ENCODE measurements at places on chromosomes 11 and 22. TPM values are rescaled to one million over a fixed set of nuclear protein-coding genes. Genes with fewer than 3 reads are reported as not detected.

DNA sequence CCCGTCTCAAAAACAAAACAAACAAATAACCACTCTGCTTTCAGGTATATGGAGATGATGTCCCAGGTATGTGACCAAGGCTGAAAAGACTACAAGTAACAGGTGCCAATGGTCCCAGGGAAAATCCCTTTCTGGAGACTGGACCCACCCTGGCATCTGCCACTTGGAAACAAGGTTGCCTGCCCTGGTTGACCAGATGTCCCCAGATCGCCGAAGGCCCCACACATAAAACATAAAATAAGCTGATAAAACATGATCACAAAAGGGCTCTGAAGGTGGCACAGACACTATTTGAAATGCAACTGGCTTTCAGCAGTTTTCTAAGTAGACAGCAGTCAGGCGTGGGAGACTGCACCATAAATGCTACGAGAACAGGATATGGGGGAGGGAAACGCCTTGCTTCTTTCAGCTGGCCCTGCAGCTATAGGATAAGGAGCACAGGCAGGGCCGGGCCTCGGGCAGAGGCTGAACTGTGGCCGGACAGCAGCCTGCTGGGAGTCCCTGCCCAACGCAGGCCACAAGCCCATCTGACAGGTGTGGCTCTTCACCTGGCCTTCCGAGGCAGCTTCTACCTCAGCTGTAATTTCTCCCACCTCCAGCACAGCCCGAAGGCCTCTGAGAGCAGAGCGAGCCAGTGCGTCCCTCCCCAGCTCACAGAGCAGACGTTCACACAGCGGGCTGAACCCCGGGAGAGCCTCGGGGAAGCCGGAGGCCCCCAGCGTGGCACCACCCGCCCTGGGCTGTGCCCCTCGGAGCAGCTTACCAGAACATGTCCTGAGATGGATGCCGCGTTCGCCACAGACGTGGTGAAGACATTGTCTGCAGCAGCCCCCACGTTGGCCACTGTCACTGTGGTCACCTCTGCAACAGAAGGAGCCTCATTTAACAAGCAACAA is 4.0 kb downstream of the DEAF1 start:
- no peak overlapping the region for H3K4me3 ChIP-seq
- no peak overlapping the region for H3K27ac ChIP-seq
- H3K36me3 ChIP-seq = no peaks in the 10 kb centered on the region
- no peaks in the 10 kb centered on the region for H3K27me3 ChIP-seq
- peaks cover 15% of the 10 kb centered on the region for H3K4me1 ChIP-seq

DNA sequence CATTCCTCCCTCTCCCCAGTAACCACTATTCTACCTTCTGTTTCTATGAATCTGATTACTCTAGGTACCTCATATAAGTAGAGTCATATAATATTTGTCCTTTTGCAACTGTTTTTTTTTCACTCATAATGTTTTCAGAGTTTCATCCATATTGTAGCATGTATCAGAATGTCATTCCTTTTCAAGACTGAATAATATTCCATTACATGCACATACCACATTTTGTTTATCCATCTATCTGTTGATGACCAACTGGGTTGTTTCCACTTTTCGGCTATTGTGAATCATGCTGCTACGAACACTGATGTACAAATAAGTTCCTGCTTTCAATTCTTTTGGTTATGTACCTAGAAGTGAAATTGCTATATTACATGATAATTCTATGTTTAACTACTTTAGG is 40.7 kb downstream of the MRE11 start:
- DNase-seq = no peak
- no peaks in the 10 kb centered on the region for H3K27me3 ChIP-seq
- no peak overlapping the region for H3K4me3 ChIP-seq

DNA sequence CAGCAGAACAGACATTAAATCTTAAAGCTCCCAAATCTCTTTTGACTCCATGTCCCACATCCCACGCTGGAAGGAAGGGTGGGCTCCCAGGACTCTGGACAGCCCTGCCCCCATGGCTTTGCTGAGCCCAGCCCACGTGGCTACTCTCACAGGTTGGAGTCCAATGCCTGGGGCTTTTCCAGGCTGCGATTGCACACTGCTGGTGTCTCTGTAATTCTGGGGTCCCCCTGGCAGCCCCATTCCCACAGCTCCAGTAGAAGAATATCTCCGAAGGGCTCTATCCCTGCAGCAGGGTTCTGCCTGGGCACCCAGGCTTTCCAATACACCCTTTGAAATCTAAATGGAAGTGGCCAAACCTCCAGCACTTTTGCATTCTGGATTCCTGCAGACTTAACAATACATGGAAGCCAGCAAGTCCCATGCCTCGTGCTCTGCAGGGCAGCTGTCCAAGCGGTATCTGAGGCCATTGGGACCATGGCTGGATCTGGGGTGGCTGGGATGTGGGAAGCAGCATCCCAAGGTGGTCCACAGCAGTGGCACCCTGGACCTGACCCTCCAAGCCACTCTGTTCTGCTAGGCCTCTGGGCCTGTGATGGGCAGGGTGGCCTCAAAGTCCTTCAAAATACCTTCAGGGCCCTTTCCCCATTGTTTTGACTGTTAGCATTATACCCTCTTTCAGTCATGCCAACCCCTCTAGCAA is 47.9 kb upstream of the TH start:
- H3K36me3 ChIP-seq = no peaks in the 10 kb centered on the region
- no peak for DNase-seq
- H3K27ac ChIP-seq = no peak overlapping the region
- peaks cover 6% of the 10 kb centered on the region for H3K4me1 ChIP-seq
- H3K27me3 ChIP-seq = peaks cover 13% of the 10 kb centered on the region
- no peak overlapping the region for H3K4me3 ChIP-seq

GRCh38 chr11:79259800-79260199 is 181.0 kb downstream of the TENM4 start:
- H3K27me3 ChIP-seq = no peaks in the 10 kb centered on the region
- DNase-seq = no peak
- H3K4me3 ChIP-seq = no peak overlapping the region
- H3K27ac ChIP-seq = no peak overlapping the region
- no peaks in the 10 kb centered on the region for H3K4me1 ChIP-seq
- no peaks in the 10 kb centered on the region for H3K36me3 ChIP-seq

DNA sequence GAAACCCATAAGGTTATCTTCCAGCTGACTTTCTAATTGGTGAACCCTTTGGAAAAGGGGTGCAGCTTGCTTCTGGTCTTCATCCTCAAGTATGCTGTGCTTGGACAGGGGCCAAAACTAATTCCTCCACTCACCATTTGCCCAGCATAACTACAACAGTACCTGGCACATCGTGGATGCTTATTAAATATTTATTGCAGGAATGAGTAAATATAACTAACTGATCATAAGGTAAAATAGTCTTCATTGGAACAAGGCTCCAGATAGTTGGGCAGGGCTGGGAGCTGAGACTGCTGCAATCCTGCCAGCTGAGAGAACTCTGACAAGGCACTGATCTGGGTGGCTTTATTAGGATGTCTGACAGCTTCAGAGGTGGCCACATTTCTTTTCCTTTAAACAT is 2.4 kb upstream of the SIDT2 start:
- H3K36me3 ChIP-seq = no peaks in the 10 kb centered on the region
- no peak overlapping the region for H3K4me3 ChIP-seq
- H3K4me1 ChIP-seq = peaks cover 28% of the 10 kb centered on the region
- no peak for DNase-seq

- DNase-seq = no peak
- H3K27me3 ChIP-seq = no peaks in the 10 kb centered on the region
- no peak overlapping the region for H3K27ac ChIP-seq
- no peak overlapping the region for H3K4me3 ChIP-seq
- no peaks in the 10 kb centered on the region for H3K36me3 ChIP-seq
Measured at GRCh38 chr11:95360377-95361075, 129.5 kb upstream of the SESN3 start.

DNA sequence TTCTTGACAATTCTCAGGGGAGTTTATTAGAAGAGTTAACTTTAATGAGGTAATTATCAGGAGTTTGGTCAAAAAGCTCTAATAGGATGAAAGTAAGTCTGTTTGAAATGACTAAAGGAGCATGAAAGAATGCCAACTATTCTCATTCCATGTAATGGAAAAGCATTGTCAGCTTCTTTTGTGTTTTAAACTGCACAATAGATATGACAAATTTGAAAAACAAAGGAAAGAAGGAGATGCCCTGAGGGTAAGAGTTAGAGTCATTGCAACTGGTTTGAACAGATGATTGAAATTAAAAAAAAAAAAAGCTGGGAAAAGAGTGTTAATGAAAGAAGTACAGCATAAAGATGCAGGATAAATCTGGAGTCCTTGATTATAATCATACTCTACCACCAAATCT is 296.8 kb upstream of the FOLH1 start:
- H3K27me3 ChIP-seq = no peaks in the 10 kb centered on the region
- no peaks in the 10 kb centered on the region for H3K36me3 ChIP-seq
- no peak for DNase-seq
- H3K4me1 ChIP-seq = no peaks in the 10 kb centered on the region
- H3K4me3 ChIP-seq = no peak overlapping the region

GRCh38 chr22:23067691-23068090 is 2.6 kb upstream of the GNAZ start:
- no peak overlapping the region for H3K27ac ChIP-seq
- no peak for DNase-seq
- H3K27me3 ChIP-seq = no peaks in the 10 kb centered on the region
- peaks cover 12% of the 10 kb centered on the region for H3K4me1 ChIP-seq
- no peak overlapping the region for H3K4me3 ChIP-seq
- H3K36me3 ChIP-seq = no peaks in the 10 kb centered on the region

- H3K36me3 ChIP-seq = no peaks in the 10 kb centered on the region
- H3K4me3 ChIP-seq = no peak overlapping the region
- H3K27me3 ChIP-seq = no peaks in the 10 kb centered on the region
- H3K4me1 ChIP-seq = no peaks in the 10 kb centered on the region
- DNase-seq = no peak
- no peak overlapping the region for H3K27ac ChIP-seq
Measured at GRCh38 chr11:111585371-111585770, 16.9 kb upstream of the SIK2 start.

Gene SMTNL1
- total RNA-seq = not detected

Gene NRXN2
- total RNA-seq = 0.52 TPM

Gene GAL3ST1
- total RNA-seq = 0.46 TPM

Gene ZNF214
- total RNA-seq = not detected

Gene RFPL1
- total RNA-seq = not detected

Measured in B cell (primary cell).